ENCODE measurements at places on chromosomes 4 and X.

GRCh38 chr4:61575796-61576195 lies 375.7 kb downstream of the ADGRL3 start:
- DNase-seq = no peak

GRCh38 chr4:181140037-181140603 lies 1103.1 kb upstream of the TENM3 start:
- no peak for DNase-seq

- no peak for DNase-seq
Measured at GRCh38 chrX:17298564-17298963, 76.4 kb upstream of the NHS start.

- DNase-seq = no peak
Measured at GRCh38 chr4:155568641-155569220, 97.9 kb upstream of the GUCY1A1 start.

- no peak for DNase-seq
Measured at GRCh38 chr4:42845586-42845985, 46.9 kb upstream of the GRXCR1 start.

GRCh38 chr4:187827631-187828030 lies 167.9 kb upstream of the ZFP42 start:
- no peak for DNase-seq

GRCh38 chrX:55088795-55089489 lies at the start of gene PAGE2:
PAGE2 (plus strand) TSS chrX:55089018; CDS start chrX:55090021, 1,003 bp downstream.
- no peak for DNase-seq

- no peak for DNase-seq
Measured at GRCh38 chrX:124818033-124818432, 471.7 kb downstream of the SH2D1A start.

GRCh38 chr4:38563707-38564495 lies 100.1 kb upstream of the KLF3 start:
- no peak for DNase-seq

- peak; percentile 49 for DNase-seq
Measured at GRCh38 chrX:39854772-39855747, 242.7 kb downstream of the BCOR start.

GRCh38 chr4:39062770-39063097 lies 702 bp downstream of the KLHL5 start:
- DNase-seq = no peak

DNA sequence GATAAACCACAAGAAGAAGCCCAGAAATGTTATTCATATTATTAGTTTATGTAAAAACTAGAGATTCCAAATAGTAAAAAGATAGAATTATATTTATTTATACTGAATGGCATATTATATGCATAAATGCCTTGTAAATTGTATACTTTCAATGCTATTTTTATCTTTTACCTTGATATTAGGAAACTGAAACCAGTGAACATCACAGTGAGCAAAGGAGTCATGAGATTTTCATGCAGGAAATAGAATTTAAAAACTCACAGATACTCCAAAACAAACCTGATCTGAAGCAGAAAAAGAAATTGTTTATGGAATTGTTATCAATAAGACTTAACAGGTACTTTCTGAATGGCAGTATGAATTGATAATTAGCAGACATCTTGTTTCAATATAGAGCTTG lies 207.3 kb upstream of the CENPE start:
- DNase-seq = no peak

DNA sequence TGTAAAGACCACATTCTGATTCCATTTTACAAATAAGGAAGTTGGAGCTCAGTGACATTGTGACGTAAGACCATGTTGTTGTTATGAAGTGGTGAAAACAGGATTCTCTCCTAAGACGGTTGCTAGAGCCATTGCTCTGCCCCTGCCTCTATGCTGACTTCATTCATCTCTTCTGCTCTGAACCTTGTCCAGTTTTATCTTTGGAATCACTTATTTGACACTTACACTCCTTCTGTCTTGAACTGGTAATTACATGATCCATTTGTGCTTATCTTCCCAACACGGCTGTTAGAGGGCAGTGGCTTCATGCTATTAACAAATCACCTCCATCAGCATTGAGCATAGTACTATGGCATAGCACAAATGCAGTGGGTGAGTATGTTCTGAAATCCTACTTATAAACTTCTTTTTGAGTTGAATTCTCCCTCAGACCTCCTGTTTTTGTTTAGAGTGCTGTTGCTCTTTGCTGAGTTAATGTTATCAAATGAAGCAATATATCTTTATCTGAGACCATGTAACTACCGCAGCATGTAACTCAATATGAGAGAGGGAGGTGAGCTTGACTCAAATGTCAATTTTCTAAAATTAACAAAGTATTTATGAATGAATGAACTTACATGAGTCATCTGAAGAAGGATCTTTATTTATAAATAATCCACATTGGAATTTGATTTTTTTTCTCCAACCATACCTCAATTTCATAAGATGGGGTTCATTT lies 177.8 kb downstream of the RASL11B start:
- DNase-seq = no peak

GRCh38 chr4:168622600-168622999 lies 125.7 kb downstream of the PALLD start:
- DNase-seq = no peak

- DNase-seq = no peak
Measured at GRCh38 chr4:174273930-174274329, 9.5 kb downstream of the FBXO8 start.

DNA sequence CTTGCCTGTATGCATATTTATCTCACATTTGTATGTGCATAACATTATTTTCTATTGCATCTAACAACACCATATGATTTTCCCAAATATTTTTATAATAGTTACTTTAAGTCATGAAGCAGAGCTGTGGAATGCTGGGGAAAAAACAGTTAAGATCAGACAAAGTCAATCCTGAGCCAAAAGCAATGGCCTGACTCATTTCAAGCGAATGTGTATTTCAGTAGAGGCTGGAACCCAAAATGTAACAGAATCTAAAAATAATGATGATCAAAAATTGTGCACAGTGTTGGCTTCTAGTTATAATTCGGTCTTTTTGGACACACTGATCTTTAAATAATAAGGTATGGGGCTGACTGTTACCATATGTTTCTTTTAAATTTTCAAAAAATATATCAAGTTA lies 516.2 kb upstream of the ADGRL3 start:
- no peak for DNase-seq

DNA sequence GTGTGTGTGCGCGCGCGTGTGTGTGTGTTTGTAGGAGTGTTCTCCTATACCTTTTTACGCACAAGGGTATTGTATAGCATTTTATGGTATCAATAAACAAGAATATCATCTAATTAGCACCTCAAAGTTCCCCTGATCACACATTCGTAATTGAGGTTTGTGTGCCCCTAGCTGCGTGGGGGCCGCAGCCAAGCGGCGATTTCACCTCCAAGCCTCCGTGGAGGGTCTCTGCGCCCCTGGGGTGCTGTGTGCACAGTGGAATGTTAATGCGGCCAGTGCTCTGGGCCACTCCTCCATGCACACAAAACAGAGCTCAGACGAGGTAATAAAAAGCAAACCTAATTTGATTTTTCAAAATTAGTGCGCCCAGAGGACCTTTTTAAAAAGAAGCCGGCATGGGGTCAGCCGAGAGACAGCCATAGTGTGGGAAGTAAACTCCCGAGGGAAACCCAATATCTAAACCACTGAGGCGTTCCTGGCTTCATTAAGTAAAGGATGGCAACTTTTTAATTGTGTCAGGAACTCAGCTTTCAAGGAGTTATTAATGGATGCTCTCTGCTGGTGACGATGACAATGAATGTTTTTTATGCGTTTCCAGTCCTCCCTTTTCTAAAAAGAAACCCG lies 110.6 kb downstream of the SORCS2 start:
- DNase-seq = no peak

GRCh38 chrX:44997888-44998287 lies 124.9 kb downstream of the KDM6A start:
- DNase-seq = no peak

DNA sequence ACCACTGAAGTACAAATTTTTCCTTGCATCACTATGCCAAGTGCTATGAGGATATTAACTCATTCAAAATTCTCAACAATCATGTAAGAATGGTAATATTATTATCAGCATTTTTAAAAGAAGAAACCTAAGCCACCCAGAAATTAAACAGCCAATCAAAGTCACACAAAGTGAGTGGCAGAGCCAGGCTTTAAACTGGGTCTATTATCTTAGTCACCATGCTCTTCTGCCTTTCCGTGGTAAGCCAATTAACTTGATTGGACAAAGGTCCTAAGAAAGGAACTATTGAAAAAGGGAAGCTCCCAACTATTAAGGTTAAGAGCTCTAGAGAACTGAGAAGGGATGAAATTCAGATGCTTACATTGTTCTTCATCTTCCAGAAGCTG lies 111.5 kb downstream of the ASB9 start:
- DNase-seq = no peak

DNA sequence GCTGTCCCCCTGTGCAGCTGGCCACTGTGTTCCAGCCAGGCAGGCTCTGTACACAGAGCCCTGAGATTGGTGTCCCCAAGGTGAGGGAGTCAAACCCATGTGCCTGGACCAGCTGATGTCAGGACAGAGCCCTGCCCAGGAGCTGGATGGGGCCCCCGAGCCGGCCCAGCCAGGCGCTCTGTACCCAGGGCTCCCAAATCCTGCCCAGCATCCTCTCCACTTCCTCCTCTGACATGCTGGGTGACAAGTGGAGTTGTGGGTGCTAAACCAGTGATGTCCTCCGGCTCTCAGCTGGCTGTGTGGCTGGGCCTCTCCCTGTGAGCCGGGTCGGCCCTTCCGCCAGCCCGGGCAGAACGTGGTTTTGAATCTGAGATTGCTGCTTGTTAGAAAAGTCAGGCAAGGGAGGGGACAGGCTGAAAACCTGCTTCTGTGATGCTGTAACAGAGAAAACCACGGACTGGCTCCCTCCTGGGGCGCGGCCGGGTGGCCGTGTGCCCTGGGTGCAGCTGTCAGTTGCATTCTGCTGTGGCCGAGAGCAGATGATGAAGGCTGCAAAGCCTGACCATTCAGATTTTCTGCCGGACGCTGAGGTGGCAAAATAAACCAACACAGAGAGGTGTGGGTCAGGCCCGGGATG lies 7.9 kb upstream of the CPLX1 start:
- DNase-seq = no peak

- no peak for DNase-seq
Measured at GRCh38 chr4:139672732-139673131, 7.1 kb downstream of the MGST2 start.

- no peak for DNase-seq
Measured at GRCh38 chr4:181548873-181549575, 694.2 kb upstream of the TENM3 start.

DNA sequence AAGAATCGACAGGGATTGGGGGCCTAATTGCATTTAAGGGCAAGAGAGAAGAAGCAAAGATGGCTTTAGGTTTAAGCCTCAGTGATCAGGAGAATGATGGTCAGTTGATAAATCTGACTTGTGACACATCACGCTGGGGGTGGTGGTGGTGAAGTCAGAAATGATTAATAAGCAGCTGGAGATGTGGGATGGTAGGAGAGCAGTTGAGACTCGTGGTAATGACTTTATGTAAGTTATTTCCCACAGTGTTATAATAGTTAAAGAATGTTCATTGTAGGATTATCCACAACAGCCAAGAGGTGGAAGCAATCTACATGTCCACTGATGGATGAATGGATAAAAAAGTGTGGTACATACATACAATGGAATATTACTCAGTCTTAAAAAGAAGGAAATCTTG lies 178.9 kb upstream of the GPC4 start:
- no peak for DNase-seq

GRCh38 chr4:17418010-17418409 lies 93.9 kb downstream of the QDPR start:
- DNase-seq = no peak

- DNase-seq = no peak
Measured at GRCh38 chrX:12327836-12328235, 189.6 kb downstream of the FRMPD4 start.

DNA sequence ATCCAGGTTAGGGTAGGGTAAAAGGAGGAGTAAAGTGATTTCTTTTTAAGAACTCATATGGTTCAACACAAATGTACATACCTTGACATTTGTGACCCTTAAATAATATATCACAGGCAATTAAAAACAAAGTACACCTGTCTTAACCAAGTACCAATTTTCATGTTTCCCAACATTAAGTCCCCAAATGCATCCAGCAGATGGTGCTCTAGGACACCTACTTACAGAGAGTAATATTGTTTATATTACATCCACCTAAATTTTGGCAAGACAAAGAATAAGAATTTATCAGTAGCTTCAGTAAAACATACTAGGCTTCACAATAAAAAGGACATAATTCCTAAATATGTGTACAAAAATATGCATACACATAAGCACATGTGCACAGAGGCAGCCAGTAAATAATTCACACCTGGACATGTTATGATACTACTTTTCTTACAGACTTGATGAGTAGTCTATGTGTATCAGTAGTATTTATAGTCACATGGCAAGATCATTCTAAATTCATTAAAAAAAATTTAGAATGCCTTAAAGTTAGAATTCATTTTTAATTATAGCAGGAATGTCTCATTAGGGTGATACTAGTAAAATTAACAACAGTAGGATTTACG lies 219.7 kb downstream of the DCLK2 start:
- peak; percentile 14 for DNase-seq

GRCh38 chr4:79979785-79980437 lies 93.1 kb downstream of the ANTXR2 start:
- no peak for DNase-seq

DNA sequence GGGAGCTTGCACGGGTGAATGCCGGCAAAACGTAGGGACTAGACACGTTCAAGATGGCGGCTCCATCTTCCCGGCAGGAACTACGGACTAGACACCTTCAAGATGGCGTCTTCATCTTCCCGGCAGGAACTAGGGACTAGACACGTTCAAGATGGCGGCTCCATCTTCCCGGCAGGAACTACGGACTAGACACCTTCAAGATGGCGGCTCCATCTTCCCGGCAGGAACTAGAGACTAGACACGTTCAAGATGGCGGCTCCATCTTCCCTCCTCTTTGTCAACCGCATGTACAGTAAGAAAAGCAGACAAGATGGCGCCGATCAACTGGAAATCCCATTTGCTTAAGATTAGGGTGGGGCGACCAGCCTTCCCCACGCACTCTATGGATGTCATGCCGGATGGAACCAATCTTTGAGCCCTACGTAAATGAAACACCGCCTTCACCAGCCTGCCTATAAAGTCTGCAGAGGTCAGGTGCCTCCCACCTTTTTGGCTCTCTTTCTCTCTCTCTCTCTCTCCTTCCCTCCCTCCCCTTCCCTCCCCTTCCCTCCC lies 222.4 kb downstream of the CRLF2 start:
- DNase-seq = peak; percentile 1

DNA sequence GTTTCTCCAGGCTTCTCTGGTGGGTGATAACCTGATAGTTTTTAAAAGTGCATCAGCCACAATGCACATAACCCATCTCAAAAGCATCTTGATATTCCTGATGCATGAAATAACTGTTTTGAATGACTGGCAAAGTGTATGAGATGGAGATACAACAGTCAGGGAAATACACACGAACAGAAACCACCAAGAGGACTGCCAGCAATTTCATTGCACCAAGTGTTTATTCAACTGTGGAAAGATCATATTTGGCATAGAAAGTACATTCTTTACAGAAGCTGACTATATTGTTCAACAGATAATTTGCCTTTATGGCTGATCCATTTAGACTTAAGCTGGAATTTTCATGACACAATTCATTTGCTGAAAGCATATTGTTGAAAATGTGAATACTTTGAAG lies 139.5 kb downstream of the SLIT2 start:
- DNase-seq = no peak
